ENCODE measurements at places on chromosomes 12 and 14.

- DNase-seq, result no peak
These were observed 8.5 kb upstream of the MDM1 start for GRCh38 chr12:68340404-68341270.

DNA sequence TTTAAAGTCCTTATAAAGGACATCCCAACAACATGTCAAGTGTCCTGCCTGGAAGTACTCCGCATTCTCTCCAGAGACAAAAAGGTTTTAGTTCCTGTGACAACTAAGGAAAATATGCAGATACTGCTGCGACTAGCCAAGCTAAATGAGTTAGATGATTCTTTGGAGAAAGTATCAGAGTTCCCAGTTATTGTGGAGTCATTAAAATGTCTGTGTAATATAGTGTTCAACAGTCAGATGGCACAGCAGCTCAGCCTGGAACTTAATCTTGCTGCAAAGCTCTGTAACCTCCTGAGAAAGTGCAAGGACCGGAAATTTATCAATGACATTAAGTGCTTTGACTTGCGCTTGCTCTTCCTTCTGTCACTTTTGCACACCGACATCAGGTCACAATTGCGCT is 40.2 kb downstream of the RIC8B start:
- DNase-seq, result no peak

DNA sequence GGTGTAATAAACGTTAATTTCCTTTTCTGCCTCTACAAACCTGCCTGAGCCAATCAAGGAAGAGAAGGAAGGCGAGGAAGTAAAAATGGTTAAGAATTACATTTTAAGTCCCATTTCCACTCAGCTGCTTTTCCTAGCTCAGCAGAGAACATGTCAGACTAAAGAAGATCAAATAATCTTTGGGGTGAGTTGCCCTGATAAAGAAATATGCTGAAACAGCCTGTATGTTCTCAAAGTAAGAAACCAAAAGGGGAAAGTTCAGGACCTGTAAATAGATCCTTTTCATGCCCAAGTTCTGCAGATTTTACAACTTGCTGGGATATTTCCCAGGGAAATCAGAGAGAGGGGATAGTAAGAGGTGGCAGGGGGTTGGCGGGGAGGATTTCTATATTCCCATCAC is 55.5 kb downstream of the PHLDA1 start:
- no peak for DNase-seq

GRCh38 chr14:105498430-105499255 is 7.6 kb downstream of the TEDC1 start:
- no peak for DNase-seq

GRCh38 chr12:31781894-31782540 is 53.2 kb upstream of the AMN1 start:
- no peak for DNase-seq

DNA sequence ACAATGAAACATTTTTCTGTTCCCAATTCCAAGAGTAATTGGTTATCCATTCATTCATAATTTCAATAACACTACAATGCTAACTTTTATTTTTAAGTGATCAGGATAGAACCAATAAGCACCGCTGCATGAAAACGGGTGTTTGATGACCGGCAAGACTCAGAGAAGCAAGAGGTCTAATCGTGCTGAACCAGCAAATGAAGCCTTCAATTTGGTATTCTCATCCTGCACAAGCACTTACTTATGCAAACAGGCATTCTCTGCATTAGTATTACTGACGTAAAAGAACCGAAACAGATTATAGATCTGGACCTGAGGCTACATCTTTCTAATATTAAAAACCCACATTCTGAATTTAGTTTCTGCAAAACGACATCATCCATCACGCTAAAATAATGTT is 67.7 kb downstream of the RBM19 start:
- DNase-seq, result no peak

DNA sequence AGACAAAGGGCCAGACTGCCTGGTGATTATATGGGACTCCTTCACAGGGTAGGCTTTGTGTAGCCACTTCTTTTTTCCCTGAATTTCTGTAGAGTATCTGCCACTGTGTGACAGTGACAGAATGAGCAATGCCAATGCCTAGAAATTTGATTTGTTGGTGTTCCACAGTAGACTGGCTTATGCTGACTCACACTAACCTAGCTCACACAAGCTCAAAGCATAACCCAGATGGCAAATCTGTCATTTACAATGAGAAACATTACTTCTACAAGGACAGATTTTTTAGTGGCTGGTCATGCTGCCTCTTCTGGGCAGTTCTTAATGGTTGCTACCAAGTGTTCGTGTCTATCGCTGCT is 15.9 kb downstream of the CFAP251 start:
- DNase-seq, result no peak

DNA sequence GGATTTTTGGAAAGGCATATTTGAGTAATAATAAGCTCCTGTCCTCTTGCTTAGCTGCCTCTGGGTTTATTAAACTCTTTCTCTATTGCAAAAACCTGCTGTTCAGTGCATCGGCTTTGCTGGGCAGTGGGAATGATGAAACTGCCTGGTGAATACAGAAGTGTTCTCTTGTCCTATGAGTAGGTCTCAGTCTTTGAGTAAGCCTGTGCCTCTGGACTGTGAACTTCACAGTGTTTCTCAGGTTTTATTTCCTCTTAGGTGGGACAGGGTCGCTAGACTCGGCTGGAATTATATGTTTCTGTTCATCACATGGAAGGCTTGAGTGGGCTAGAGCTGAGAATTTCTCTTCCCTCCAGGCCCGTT is 46.4 kb downstream of the CRADD start:
- no peak for DNase-seq

All from germinal center (tissue), 1 donor.